ENCODE measurements at places on chromosomes 3 and 15. TPM values are rescaled to one million over a fixed set of nuclear protein-coding genes. Genes with fewer than 3 reads are reported as not detected.

Gene ABTB1
- 16.3 TPM for total RNA-seq

Gene A4GNT
- not detected for total RNA-seq

Gene ESYT3
- 0.20 TPM for total RNA-seq

Gene PPCDC
- 5.4 TPM for total RNA-seq

Gene CPNE9
- total RNA-seq = not detected

Gene CCDC54
- not detected for total RNA-seq

Gene ACY1
- 301 TPM for total RNA-seq

Gene SPATA12
- not detected for total RNA-seq

Gene CGNL1
- 42.9 TPM for total RNA-seq

Gene SI
- not detected for total RNA-seq

- no peak for DNase-seq
These were observed 398.6 kb downstream of the ZIC1 start for GRCh38 chr3:147807776-147808175.

DNA sequence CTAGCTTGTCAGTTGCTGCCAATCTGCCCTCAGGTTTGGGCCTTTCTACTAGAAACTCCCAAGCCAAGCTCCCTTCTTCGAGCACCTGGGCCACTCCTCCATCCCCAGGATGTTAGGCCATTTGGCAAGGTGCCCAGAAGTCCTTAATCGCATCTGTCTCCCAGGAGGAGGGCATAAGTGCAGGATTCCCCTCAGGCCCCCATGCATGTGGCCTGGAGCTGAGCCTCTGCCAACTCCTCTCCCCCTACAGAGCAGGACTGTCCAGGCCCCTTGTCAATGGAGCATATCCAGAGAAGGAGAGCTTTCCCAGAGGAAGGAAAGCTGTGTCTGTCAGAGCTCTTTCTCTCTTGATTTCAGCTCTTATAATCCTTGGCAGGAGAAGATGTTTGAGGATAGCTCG, 182.6 kb upstream of the ROPN1 start:
- DNase-seq = no peak

GRCh38 chr3:193556841-193557240, 2.1 kb upstream of the ATP13A4 start:
- peak; percentile 61 for DNase-seq

GRCh38 chr3:147757866-147758265, 348.7 kb downstream of the ZIC1 start:
- no peak for DNase-seq

DNA sequence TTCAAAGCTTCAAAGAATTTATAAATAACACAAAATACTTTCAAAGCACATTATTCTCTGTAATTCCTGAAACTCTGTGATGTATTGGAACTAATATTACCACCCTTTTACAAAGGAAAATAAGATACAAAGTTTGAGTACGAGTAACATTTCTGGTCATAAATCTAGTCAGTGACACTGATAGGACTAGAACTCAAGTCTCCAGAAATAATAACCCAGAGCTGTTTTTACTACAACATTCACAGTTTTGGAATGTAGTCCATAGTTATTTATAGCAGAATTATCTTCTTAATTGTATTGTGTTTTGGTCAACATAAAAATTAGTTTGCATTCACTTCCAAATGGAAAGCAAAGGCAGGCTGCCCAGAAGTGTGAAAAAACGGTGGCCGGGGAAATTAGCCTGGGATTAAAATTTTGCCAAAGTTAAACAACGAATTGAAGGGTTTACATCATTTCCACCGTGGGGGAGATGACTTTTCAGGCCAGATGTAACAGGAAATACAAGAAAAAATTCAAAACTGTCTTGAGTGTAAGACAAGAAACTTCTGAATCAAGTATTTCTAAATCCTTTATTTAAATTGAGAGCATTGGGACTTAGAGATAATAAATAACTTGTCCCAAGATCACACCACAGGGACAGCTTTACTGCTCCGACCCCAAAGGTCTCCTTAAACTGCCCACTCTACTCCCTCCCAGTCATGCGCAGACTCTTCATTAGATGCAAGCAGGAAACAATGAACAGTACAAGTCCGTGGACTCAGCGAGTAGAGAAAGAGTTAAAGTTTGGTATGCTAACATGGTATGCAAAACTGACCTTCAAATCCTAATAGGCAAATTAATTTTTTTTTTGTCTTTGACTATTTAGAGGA, 74.3 kb upstream of the VGLL4 start:
- no peak for DNase-seq

DNA sequence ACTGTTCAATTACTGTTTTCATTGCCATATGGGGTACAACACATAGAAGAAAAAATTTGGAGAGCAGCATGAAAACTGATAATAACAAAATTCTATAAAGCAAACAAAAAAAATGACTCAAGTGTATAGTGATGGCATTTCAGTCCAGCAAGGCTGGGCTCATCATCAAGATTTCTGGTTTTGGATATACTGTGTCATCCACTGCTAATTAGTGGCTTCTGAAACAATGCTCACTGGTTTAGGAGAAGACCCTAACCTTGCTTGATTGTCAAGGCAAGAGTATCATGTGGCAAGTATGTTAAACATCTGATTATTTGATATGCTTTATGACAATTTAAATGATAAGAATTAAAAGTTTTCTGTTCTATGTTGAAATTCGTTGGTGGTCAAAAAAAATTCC, 96.9 kb downstream of the RFX7 start:
- no peak for DNase-seq

GRCh38 chr3:13157986-13158385, 84.8 kb upstream of the IQSEC1 start:
- DNase-seq = no peak

- no peak for DNase-seq
These were observed 33.6 kb downstream of the WNT7A start for GRCh38 chr3:13846238-13846637.

DNA sequence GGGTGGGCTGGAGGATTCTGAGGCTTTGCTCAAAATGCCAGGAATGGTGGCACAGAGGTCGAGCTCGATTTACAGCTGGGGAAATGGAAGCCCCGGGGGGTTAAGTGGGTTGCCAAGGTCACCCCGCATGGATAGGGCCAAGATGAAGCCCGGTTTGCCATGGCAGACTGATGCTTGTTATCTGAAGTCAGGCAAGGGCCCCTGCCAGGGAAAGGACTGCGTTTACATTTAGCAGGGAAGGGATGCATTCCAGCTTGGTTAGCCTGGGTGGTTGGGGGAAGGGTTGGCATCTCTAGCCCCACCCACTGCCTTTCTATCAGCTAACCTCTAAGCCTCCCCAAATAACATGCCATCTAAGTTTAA, 79.0 kb downstream of the RPLP1 start:
- DNase-seq = no peak

DNA sequence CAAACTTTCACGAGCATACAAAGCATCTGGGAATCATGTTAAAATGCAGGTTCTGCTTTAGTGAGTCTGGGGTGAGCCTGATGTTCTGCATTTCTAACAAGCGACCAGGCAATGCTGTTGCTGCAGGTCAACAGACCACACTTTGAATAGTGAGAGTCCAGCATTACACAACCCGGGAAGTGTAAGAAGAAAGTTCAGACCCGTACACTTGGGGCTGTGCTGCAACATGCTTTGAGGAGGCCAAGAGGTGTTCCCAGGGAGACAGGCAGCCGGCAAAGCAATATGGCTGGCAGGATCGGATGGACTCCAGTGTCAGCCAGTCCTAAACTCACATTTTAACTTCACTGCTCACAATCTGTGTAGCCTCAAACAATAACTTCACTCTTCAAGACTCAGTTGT, 134.2 kb downstream of the LIPC start:
- no peak for DNase-seq

GRCh38 chr3:95911767-95912166, 902.6 kb upstream of the EPHA6 start:
- no peak for DNase-seq

GRCh38 chr3:143383421-143383820, 263.9 kb downstream of the CHST2 start:
- no peak for DNase-seq

- no peak for DNase-seq
These were observed 21.7 kb downstream of the TNFSF10 start for GRCh38 chr3:172501540-172501939.

DNA sequence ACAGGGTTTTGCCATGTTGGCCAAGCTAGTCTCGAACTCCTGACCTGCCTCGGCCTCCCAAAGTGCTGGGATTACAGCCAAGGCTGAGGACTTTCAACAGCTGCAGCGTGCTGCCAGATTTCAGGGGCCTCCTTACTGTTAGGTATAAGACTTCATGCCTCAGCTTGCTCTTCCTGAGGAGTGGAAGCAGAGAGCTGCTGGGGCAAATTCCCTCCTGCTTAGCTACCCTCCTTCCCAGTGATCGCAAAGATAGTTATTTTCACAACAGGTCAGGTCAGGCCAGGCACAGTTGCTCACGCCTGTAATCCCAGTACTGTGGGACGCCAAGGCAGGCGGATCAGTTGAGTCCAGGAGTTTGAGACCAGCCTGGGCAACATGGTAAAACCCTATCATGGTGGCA, 2.6 kb upstream of the CPNE9 start:
- no peak for DNase-seq

Data from left lobe of liver (tissue), 2 donors.